NCI-H1436 (cell line): ENCODE measurements at places on chromosomes 7 and 10.
A peak's percentile ranks its signal among the peaks of the same experiment; 100 is the strongest.

- DNase-seq: no peak
Observed at GRCh38 chr7:130814778-130815335, 80.8 kb upstream of the KLF14 start.

- peak; percentile 86 for DNase-seq
Observed at GRCh38 chr7:80053124-80053523, 81.5 kb upstream of the GNAI1 start.

DNA sequence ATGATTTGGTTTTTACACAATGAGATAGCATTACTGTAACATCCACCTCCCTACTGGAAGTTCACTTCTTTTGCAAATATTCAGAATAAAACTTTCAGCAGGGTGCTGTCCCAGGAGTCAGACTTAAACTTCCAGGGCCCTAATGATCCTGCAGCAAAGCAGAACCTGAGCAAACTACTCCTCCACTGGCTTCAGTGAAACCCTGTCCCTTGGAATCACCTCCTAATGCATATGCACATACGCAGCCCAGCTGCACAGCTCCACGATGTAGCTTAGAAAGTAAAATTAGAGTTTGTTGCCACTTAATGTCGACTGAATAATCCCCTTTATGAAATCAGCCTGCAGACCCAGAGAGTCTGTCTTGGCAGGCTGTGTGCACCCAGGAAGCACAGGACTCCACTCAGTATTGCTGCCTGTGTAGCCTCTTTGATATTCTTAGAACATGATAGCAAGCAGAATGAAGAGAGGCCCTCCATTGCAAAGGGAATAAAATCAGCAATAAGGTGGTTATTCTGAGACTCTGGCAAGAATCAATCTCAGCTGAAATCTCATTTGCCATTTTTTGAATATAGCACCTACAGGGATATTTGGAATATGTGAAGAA is 1.6 kb downstream of the NPSR1 start:
- no peak for DNase-seq

DNA sequence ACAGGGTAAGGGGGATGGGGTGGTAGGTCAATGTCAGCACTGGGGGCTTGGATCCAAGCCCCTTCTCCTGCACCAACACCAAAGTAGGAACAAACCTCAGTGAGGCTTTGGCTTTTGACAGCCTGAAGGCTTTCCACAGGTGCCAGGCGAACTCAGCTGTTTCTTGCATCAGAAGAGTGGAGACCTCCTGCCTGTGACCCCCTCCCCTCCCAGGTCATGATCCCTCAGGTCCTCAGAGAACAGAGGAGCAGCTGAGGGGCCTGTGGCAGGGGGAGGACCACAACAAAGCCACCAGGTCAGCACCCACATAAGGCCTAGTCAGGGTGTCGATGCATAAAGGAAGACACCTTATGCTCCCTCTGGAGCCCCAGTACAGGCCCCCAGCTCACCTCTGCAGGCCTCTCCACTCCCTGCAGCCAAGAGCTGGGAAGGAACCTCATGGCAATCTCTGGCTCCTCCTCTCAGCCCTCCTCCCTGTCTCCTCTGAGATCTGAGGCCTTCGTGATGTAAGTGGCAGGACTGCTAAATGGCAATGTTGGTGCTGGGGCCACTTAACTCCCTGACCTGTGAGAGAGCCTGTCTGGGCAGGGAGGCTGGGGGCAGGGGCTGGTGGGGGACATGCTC is 19.1 kb upstream of the PRRT4 start:
- no peak for DNase-seq

- no peak for DNase-seq
Observed at GRCh38 chr7:2140216-2141020, 92.3 kb downstream of the MAD1L1 start.
